ENCODE measurements at places on chromosomes 5 and 9.

DNA sequence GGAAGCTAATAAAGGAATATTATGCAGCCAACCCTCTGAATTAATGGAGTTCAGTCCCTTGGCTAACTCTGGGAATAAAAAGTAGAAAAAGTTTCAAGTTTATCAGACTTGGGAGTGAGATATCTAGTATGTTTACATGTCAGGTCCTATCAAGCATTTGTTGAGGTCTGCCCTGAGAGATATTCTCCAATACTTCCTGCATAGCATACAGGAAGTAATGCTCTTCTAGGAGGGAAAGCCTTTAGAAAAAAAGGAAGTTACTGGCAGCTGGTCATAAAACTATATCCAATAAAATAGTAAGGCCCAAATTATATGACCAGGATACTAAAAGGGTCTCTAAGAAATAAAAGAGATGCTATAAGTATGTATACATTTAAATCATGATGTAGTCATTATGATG, 594.1 kb upstream of the FTMT start:
- DNase-seq = no peak

GRCh38 chr5:76920491-76920890, 32.4 kb upstream of the CRHBP start:
- DNase-seq = no peak

- DNase-seq = no peak
Observed at GRCh38 chr5:92694067-92694466, 887.0 kb downstream of the NR2F1-AS1 start.

DNA sequence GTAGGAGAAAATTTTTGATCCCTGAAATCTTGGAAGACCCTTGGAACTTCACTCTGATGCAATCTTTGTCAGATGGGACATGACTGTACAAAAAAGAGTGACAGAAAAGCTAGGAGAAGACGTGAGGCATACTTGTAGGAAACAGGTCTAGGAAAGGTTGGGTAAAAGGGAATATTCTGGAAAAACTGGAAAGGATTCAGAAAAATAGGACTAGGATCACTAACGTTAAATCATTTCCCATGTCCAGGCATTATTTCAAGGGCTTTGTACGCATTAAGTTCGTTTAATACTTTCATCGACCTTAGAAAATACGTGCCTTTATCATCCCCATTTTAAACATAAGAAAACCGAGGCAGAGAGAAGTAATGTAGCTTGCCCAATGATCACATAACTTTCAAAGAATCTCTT, 2.9 kb downstream of the ALDH1A1 start:
- DNase-seq = no peak

- DNase-seq = no peak
Observed at GRCh38 chr9:97386733-97387503, 25.0 kb upstream of the TDRD7 start.

DNA sequence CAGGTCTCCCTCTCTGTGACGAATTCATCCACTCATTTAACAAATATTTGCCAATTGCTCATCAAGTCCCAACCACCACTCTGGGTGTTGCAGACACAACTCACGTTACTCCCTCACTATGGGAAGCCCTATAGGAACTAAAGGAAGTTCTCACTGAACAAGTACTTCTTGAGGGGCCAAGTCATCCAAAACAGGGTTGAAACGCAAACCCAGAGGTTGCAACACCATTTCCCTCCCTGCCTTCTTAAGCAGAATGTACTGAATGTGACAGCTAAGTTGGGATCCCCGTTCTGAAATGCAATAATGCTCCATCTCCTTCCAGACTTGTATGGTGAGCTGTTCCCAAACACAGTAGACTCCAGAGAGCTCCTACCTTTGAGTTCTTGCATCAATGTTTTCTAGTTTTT, 34.3 kb downstream of the EPB41L4B start:
- no peak for DNase-seq

DNA sequence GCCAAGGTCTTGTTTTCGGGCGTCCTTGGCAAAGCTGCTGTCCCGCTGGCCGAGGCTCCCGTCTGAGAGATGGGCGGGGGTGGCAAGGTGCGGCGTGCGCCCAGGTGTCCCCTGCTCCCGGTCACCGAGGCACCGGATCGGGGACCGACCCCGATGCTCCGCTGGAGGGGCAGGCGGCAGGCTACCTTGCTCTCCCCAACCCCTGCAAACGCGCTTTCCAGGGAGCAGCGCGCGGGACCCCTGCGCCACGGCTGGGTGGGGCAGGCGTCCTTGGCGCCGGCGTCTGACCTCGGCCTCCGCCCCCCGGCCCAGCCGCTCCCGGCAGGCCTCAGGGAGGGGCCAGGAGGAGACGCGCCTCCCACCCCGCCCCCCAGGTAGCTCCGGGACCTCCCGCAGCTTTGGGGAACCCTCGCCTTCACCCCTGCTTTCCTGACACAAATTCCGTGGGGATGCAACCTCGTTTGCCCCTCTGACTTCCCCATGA, 551 bp downstream of the N4BP3 start:
- no peak for DNase-seq

GRCh38 chr9:89505911-89506310, 8.0 kb upstream of the SEMA4D start:
- DNase-seq = no peak
